Erythroblast (primary cell): ENCODE measurements at places on chromosomes 7 and 10.

DNA sequence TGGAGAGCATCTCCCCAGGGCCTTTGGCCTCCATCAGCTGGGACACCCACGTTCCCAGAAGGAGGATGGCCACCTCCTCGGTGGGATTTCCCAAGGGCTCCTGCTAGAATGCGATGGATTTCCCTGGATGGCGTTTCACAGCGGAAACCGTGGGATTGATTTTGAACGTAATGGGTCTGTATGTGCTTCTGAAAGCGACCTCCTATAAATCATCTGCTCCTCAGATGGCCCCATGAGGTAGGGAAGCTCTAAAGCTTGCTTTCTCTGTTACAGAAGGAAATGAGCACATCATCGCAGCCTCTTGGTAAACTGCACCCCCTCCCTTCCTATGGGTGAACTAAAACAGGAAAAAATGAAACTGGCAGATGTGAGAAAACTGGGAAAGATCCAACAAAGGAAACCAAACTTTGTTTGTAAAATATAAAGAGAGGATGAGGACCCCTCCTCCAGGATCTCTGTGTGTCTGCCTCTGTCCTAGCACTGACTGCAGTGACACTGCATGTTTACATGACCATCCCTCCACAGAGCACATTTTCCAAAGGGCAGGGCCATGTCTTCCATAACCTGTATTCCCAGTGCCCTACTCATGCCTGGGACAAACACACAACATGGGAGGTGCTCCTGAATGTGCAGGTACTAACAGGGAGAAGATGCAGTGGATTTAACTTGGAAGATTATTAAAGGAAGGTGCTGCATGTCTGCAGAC is 57.6 kb downstream of the LYZL1 start:
- no peak for DNase-seq

DNA sequence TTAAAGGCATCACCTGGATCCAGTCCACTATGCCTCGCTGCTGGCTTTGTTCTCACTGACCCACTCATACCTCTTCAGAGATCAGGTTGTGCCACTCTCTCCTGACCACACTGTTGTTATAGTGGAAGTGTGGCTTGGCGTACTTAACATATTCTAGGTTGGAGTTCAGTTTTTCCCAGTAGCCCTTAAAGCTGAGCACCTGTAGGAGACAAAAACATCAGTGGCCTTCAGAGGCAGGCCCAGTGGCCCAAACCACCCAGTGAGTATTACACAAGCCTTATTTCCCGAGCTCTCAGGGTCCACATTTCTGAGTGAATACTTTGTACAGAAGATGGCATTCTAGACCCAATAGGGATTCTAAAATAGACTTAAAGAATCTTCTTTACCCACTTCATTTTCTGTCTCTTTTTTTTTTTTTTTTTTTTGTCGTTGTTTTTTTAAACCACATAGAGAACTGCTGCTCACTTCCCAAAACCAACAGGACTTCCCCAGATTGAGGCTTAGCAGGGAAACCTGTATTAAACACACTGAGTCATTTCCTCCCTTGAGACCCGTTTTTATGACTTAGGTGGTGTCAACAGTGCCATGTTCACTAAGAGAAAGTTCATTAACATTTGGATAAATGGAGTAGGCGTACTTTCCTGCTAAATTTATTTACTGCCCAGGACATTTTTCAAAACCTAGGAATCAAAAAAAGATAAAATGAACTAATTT is 85.8 kb downstream of the GSAP start:
- DNase-seq, result no peak

GRCh38 chr10:131736321-131736980 is 164.4 kb upstream of the PPP2R2D start:
- DNase-seq, result no peak

DNA sequence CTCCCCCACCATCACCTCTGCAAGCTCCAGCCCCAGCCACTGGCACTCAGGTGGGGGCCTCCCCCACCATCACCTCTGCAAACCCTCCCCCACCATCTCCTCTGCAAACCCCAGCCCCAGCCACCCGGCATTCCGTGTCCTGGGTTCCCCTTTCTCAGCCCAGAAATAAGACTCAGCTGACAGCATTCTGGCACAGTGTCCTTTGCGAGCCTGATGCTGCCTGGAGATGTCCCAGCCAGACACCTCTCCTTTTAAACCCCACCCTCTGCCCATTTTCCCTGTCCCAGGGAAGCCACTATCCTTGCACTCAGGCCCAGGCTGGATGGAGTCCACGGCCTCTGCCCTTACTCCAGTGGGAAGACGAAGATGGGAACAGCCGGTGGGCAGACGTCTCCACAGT is 49.8 kb downstream of the ELFN1 start:
- no peak for DNase-seq

GRCh38 chr7:40135317-40135610 is 459 bp downstream of the SUGCT start:
- DNase-seq, result no peak

- no peak for DNase-seq
Measured at GRCh38 chr7:37550872-37551271, 102.2 kb upstream of the ELMO1 start.

GRCh38 chr7:69928621-69929020 is 330.3 kb downstream of the AUTS2 start:
- DNase-seq, result no peak

DNA sequence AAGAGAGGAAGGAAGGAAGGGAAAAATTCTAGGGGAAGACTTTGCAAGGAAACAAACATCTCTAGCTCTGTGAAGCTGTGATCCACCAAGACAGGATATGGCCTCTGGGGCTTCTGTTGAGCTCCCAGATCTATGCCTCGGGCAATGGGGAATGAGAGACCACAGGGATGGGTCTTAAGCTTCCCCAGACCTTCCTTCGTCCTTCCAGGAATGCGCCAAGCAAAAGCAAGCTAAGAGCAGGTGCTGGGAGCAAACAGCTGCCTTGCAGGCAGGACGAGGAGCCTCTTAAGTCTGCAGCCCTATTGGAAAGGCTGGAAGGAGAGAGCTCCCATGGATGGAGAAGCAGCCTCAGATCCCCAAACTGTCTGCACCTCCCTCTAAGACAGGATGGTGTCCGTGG is 21.9 kb upstream of the ELN start:
- DNase-seq, result no peak
